T-helper 22 cell (primary cell): ENCODE measurements at places on chromosomes 6 and 20.

DNA sequence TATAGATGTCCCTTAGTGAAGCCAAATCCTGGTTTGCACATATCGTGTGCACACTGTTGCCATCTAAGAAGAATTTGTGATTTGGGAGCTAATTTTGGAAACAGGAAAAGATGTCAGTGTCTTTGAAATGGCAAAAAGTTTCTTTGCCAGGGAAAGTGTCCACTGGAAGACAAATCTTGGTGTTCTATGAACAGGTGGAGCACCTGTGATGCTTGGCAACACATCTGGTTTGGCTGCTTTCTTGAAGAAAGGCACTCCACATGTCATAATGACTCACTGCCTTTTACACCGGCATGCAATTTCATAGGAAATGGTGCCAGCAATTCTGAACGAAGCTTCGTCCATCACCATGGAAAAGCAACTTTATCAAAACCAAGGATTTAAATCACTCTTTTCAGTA, 1040.0 kb upstream of the MAP3K7 start:
- DNase-seq, result no peak

GRCh38 chr6:12401200-12401599, 111.0 kb downstream of the EDN1 start:
- no peak for DNase-seq

GRCh38 chr20:20214757-20215275, 153.1 kb upstream of the INSM1 start:
- no peak for DNase-seq

DNA sequence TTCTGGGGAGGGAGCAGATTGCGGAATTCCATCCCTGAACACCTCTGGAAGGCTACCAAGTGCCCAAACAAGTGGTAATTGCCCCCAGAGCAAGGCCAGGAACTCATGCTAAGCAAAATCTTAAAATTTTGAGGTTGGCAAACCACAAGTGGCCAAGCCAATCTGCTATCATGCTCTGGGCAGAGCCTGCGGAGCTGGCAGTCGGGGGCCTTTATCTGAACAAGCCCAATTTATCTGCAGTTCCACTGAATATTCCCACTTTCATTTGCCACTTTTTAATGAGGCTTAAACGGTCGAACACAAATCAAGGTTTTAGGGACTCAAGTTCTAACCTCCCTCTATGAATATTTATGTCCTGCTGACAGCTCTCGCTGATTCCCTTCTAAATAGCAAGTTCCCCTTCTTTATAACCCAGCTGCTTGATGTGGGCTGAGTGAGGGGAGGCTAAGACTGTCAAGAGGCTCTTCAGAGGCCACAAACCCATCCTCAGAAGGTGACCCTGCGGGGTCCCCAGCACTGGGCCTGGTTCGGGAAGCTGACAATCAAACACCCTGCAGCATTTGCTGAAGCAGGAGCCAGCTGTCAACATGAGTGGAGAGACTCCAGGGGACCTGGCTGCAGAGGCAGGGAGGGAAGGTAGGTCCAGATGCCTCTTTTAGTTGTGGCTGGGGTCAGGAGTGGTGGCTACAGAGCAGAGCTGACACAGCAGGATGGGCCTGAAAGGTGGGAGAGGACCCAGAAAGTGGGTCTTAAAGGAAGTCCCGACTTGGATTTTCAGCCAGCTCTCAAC, 11.9 kb downstream of the CCDC167 start:
- DNase-seq, result no peak

- DNase-seq, result no peak
Measured at GRCh38 chr20:2509468-2509781, 710 bp upstream of the ZNF343 start.

DNA sequence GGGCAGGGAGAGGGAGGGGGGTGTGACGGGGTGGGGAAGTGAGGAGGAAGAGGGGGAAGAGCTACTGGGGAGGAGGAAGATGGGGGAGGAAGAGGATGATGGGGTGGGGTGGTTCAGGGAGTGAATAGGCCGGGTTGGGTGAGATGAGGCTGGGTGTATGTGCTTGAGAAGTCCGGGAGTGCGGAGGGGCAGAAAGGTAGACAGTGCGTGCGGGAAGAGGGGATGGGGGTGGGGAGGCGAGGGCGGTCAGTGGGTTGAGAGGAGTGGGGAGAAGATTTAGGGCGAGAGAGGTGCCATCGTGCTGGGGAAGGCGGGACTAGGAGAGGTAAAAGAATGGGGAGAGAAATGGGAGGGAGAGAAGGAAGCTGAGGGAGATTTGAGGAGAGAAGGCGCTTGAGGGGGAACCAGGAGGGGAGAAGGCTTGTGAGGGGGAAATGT, 30.9 kb upstream of the NOTCH4 start:
- DNase-seq, result no peak

- DNase-seq, result no peak
Measured at GRCh38 chr6:34383161-34383631, 9.3 kb downstream of the NUDT3 start.

- no peak for DNase-seq
Measured at GRCh38 chr6:126042001-126042419, 55.7 kb downstream of the TRMT11 start.

- no peak for DNase-seq
Measured at GRCh38 chr6:107243471-107243870, 128.2 kb upstream of the BEND3 start.

GRCh38 chr6:88349511-88349910, 183.4 kb upstream of the CNR1 start:
- DNase-seq, result no peak

DNA sequence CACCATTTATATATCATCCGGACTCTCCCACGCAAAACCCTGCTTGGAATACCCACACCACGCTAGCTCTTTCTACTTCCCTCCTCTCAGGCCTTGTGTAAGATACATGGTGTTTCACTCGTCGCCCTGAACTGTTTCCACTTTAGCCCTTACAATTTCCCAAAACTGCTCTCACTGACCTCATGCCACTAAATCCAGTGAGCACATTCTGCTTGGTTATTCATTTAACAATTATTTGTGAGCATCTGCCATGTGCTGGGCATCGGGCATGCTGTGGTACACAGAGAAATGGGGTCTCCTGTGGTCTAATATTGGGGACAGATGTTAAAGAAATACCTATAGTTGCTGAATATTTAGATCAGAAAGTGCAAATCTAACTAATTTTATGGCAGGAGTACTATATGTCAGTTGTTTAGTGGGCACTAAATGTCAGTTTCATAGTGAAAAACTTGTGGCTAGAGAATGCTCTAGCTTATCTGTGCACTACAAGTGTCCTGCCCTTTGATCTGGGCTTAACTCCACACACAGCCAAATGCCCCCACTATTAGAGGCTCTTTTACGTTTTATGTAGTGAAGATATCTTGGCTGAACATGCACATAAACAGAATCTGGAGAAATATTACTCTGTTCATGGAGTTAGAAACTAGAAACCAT, 41.0 kb downstream of the PLEKHG1 start:
- no peak for DNase-seq

DNA sequence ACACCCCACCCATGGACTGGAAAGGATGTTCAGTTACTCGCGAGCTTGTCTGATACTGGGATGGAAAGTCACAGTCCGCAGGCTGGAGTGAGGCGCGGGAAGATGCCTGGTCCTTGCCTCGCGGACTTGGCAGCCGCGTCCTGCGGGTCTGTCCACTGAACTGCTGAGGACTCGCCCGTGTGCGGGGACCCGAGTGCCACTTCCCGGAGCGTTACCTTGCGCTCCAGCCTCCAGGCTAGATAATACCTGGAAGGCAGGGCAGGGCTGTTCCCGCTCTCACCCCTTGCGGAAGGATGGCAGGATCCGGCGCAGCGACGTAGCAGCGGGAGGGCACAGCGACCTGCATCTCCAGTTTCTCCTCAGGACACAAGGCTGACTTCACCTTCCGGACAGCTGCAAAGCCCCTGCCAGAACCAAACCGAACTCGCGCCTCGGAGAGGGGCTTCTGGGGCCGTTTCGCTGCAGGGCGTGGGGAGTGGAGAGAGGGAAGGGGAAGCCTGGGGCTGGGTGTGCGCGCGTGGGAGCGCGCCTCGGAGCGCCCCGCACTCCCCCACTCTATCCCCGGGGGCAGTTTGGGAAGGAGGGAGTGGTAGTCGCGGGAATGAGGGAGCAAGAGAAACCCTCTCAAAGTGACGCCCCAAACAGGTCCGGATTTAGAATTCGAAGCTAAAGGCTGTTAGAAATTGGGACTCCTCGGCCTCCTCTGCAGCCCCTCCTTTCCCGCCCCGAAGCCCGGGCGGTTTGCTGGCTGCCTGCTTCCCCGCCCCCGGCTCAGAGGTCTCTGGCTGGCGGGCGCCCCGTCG, at the start of gene KCNQ5:
Gene KCNQ5 (plus strand): TSS at position 774 of the 803 bp plus-strand sequence.
- no peak for DNase-seq

GRCh38 chr6:31782126-31782855, 5.2 kb upstream of the VWA7 start:
- no peak for DNase-seq

- no peak for DNase-seq
Measured at GRCh38 chr20:44585057-44585963, 2.9 kb downstream of the PKIG start.
